Right ventricle myocardium superior (tissue), 1 donor: ENCODE measurements at places on chromosomes 2 and 18. TPM values are rescaled to one million over a fixed set of nuclear protein-coding genes. Genes with fewer than 3 reads are reported as not detected.

DNA sequence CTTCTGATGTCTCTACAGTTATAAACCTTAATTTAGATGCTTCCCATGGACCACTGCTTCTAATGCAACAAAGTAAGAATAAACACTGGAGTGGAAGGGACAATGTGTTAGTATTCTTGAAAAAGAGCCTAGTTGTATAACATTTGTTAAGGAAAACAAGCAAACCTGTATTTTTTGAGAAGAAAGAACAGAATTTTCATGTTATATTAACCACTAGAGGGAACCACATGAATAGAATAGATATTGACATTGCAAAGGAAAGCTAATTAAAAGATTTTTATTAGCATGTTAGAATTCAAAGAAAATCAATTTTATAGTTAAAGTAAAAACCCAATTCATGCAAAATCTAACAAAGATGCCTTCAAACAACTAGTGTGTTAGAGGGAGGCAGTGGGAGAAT lies 151.2 kb upstream of the BARD1 start:
- no peak for DNase-seq

- DNase-seq = no peak
Measured at GRCh38 chr2:123073371-123073770, 951.7 kb upstream of the CNTNAP5 start.

DNA sequence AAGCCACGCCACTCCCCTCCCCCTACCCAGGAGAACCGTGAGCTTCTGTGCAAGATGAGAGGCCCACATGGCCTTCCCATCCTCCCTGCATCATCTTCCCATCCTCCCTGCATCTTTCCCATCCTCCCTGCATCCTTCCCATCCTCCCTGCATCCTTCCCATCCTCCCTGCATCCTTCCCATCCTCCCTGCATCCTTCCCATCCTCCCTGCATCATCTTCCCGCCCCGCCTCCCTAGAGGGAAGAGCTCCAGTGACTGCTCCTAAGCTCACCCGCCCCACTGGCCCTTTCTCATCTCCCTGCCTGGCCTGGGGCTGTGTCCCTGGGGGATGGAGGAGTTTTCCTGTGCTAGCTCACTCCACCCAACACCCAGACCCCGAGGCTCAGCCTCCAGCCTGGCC lies 93.3 kb upstream of the ASAP2 start:
- DNase-seq = no peak

- no peak for DNase-seq
Measured at GRCh38 chr2:238019962-238020361, 40.8 kb upstream of the SCLY start.

DNA sequence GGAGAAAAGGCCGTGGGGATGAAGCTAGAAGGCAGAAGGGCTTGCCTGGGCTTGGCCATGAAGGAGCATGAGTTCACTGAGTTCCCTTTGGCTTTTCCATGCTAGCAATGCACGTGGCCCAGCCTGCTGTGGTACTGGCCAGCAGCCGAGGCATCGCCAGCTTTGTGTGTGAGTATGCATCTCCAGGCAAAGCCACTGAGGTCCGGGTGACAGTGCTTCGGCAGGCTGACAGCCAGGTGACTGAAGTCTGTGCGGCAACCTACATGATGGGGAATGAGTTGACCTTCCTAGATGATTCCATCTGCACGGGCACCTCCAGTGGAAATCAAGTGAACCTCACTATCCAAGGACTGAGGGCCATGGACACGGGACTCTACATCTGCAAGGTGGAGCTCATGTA lies 2.9 kb downstream of the CTLA4 start:
- DNase-seq = no peak

The MSTN gene
- total RNA-seq = not detected

- peak; percentile 58 for DNase-seq
Measured at GRCh38 chr2:127081826-127082633, 24.9 kb downstream of the BIN1 start.

The PCARE gene
- 0.67 TPM for total RNA-seq

GRCh38 chr2:128457006-128457604 lies 138.4 kb upstream of the HS6ST1 start:
- no peak for DNase-seq

GRCh38 chr2:239913636-239914417 lies 111.3 kb downstream of the NDUFA10 start:
- no peak for DNase-seq

DNA sequence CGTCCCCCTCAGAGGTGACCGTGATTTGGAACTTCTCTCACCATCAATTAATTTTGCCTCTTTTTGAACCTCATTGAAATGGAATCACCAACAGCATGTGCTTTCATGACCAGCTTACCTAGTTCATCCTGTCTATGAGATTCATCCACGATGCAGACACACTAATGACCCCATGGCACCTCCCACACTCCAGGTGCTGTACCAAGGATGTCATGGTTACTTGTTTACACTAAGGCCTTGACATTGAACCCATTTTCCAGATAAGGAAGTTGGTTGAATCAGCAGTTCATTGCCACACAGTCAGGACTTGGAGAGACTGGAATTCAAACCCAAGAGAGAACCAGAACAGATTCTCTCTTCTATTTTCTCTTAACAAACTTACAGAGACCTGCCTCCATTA lies 139.0 kb downstream of the ZFP36L2 start:
- no peak for DNase-seq

The MROH2A gene
- total RNA-seq = not detected

The DGUOK gene
- 17.7 TPM for total RNA-seq

DNA sequence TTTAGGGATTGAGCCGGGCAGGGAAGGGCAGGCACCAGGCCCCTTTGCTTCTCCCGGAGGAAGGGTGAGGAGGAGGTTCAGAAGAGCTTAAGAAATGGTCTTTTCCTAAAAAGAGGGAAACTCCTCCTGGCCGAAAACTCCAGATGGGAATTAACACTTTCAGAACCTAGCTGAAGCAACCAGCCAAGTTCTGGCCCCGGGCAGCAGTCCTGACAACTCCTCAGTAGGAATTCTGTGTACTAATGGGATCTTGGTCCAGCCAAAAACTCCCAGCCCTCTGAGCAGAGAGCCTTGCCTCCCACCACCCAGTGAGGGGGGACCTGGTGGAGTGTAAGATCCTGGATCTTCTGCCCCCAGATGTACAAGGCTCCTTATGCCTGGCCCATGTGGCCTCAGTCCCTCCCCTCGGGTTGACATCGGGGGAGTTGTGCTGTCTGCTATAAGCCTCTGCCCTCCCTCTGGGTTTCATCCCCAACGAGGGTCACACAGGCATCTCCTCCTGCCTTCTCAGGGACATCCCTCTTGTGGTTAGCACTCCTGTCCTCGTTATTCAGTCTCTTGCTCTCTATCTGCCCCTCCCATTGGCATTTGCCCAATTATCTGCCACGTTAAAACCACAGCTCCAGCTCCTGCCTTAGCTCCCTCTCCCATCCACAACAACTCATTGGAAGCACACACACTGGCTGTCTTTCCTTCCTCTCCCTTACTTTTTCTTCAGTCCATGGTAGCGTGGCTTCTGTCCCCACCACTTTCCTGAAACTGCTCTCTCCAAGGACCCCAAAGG lies 184.6 kb downstream of the CYP26B1 start:
- DNase-seq = no peak

DNA sequence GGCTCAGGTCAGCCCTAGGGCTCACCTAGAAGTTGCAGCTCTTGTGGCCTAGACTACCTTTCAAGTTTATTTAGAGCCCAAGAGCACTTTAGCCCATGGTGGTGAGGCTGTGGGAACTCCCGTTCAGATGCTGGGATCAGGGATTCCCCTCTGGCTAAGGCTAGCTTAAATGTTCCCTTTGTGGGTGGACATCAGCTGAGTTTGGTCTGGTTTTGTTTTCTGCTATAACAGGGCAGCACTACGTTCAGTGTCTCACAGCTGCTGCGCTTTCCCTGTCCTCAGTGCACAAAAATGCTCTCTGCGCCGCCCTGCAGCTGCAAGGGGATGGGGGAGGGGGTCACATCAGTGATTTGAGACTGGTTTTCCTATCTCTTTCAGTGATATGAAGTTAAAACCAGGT lies 170.5 kb upstream of the KCNJ3 start:
- no peak for DNase-seq

DNA sequence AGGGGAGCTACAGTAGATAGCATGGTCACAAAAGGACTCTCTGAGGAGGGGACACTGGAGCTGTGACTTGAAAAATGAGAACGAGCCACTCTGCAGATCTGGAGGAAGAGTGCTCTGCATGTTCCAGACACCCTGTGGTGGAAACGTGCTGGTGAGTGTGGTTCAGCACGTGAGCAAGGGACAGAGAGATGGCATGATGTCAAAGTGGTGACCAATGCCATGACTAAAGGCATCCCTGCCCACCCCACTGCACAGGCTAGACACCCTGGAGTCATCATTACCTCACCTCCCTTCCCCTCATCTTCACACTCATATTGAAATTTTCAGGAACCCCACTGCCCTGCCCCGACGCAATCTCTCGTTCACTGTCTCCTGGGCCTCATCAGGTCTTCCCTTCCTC lies 56.5 kb downstream of the SLC4A5 start:
- no peak for DNase-seq

DNA sequence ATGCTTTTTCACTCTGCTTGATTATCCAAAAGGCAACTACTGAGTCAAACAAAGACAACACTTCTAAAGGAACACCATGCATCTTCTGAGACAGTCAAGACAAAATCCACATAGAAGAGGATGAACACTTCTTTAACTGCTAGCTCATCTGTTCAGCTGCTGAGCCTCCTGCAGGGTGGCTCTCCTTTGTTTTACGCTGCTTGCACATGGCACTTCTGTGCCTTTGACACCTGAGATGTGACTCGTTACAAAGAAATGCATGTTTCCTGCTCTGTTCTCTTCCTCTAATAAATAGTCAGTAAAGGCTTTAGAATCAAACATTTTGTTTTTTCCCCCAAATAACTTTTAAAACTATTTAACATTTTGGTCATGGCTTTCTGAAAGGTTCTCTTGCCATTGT lies 1129.4 kb downstream of the TDRD15 start:
- no peak for DNase-seq

DNA sequence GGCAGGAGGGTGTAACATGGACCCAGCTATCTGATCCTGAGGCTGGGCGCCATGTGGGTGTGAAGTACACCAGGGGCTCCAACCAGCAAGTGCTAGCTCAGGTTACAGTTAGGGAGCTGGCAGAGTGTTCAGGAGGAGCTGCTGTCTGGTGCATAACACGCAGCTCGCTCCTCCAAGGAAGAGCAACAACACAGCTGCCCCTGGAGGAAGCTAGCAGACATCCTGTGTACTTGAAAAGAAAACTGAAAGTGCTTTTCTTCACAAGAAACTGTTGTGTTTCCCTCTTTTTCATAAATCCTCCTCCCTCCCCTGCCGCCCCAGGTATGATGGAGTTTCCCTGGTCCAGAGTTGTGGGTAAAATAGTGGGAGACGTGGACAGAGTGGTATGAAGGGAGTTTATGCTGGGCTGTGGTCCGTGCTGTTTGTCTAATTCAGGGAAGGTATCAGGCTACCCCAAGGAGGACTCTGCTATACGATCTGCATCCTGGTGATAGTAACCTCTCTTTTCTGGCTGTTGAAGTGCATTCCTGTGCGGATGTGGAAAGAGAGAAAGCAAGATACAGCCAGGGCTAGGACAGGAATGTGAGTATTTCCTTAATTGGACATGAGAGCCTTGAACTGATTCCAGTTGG lies 6.1 kb upstream of the LBH start:
- peak; percentile 56 for DNase-seq

The FEV gene
- not detected for total RNA-seq

- DNase-seq = no peak
Measured at GRCh38 chr2:183000846-183001245, 37.4 kb downstream of the NCKAP1 start.

- DNase-seq = no peak
Measured at GRCh38 chr2:120066800-120067547, 54.1 kb downstream of the EPB41L5 start.

The VIT gene
- 19.4 TPM for total RNA-seq

The AFG3L2 gene
- total RNA-seq = 145 TPM

The DUSP19 gene
- 10.8 TPM for total RNA-seq

GRCh38 chr2:135009339-135009738 lies 37.9 kb downstream of the MAP3K19 start:
- no peak for DNase-seq

The ACMSD gene
- not detected for total RNA-seq

- DNase-seq = no peak
Measured at GRCh38 chr2:15660491-15661294, 69.0 kb downstream of the DDX1 start.
